ENCODE measurements at places on chromosomes 7 and 10. TPM values are rescaled to one million over a fixed set of nuclear protein-coding genes. Genes with fewer than 3 reads are reported as not detected.

STRA8 gene
- total RNA-seq = not detected

GCK gene
- total RNA-seq = 2.8 TPM

FRG2B gene
- not detected for total RNA-seq

FZD8 gene
- total RNA-seq = 43.0 TPM

AGAP5 gene
- 6.0 TPM for total RNA-seq

KMT2C gene
- 8.5 TPM for total RNA-seq

TSPAN15 gene
- total RNA-seq = 5.0 TPM

CALCR gene
- 4.0 TPM for total RNA-seq

SPAM1 gene
- not detected for total RNA-seq

TET1 gene
- 47.6 TPM for total RNA-seq

MACC1 gene
- 0.21 TPM for total RNA-seq

PNLIPRP3 gene
- not detected for total RNA-seq

ANKRD61 gene
- 0.18 TPM for total RNA-seq

SMNDC1 gene
- 9.6 TPM for total RNA-seq

All from H7 (cell line).